HEK293T (cell line): ENCODE measurements at places on chromosomes 5 and 9.

- DNase-seq, result no peak
Measured at GRCh38 chr5:155624597-155625241, 611.2 kb downstream of the KIF4B start.

DNA sequence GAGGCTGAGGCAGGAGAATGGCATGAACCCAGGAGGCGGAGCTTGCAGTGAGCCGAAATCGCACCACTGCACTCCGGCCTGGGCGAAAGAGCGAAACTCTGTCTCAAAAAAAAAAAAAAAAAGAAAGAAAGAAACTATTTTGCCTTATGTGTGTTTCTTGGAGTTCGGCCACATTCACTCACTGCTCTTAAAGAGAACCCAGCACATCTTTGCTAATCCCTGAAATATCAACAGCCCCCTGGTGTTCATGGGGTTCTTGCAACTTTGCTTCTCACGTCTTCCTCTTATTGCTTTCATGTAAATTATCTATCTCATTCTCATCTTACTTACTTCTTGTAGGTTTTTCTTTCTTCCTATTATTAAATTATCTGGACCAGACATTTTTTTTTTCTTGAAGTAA lies 126.3 kb upstream of the ASTN2 start:
- no peak for DNase-seq

GRCh38 chr9:110900917-110901316 lies 137.4 kb downstream of the LPAR1 start:
- no peak for DNase-seq

- DNase-seq, result no peak
Measured at GRCh38 chr5:86127696-86128095, 490.0 kb upstream of the COX7C start.

DNA sequence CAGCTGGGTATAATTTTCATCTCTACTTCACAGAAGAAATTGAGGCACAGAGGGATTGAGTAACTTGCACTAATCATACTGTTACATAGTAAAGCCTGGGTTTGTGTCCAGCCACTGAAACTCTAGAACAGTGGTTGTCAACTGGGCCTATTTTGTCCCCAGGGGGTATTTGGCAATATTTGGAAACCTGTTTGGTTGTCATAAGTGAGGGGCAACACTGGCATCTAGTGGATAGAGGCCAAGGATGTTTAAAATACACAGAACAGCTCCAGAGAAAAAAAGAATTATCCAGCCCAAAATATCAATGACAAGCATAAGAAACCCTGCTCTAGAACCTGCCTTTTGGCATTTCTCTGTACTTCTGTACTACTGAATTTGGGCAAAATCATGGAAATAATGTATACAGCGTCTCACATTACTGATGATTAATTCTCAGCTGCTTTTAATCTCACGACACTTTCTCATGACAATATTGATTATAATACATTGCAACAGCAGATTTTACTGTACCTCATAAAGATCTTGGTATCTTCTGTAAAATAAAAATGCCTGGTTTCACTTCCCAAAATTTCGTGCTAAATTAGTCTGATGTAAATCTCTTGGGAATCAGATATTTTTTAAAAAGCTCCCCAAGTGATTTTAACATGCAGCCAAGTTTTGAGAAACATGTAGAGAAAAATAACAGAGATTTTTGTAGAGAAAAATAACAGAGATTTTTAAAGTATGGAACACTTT lies 112.7 kb downstream of the RORB start:
- DNase-seq, result peak; percentile 22

- DNase-seq, result no peak
Measured at GRCh38 chr5:168781941-168782571, 202.9 kb upstream of the PANK3 start.

DNA sequence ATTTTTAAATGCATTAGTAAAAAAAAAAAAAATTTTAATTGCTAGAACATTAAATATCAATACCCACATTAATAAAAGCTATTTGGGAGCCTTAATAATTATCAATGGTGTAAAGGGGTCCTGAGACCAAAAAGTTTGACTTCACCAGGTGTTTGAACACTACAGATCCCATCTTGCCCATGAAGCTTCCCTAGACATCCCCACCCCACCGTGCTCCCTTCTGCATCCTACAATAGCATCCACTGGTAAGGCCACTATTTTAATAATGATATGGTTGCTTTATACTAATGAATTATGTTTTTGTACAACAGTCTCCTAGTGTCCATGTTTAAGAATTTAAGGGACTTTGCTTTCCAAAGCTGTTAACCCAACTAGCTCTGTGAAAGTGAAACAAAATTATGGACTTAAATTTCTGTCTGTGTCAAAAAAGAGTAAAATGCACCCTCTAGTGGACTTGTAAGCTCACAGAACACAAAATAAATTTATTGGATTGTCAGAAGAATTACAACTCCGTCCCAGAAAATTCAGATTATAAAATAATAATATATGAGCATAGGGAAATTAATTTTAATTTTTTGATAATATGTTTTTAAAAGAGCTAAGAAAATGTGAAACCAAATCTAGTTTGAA lies 76.0 kb downstream of the ARL15 start:
- DNase-seq, result no peak
